ENCODE measurements at places on chromosomes 4 and X.

DNA sequence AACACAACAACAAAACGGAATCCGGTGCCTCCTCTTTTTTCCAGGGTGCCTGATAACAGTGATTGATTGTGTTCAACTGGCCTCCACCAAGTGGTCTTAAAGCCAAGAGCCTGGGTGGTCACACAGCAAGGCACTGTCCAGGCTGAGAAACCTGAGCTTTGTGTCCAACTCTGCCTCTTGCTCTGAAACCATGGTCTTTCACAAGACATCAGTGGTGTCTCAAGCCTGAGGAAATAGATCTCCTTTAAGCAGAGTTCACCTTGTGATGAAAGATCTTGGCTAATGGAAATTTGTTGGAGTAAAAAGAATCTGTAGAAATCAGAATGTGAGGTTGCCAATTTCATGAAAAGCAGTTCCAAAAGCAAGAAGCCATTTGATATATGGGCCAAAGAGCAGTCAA is 47.3 kb upstream of the ACSL1 start:
- no peak for DNase-seq

DNA sequence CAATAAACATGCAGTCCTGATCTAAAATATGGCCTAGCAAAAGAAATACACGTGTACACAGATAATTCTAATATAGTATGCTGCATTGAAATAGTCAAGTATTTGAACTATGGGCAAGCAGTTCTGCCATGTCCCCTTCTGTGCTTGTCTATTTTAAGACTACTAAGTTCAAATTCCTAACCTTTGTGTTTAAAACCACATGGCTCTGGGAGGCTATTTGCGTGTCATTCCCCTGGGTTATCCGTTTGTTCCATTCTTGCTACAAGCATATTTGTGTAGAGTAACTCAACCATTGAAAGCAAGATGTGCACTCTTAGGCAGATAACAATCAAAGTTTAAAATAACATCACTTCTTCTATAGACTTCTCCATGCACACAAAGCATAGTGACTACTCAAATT is 25.4 kb upstream of the TBC1D1 start:
- DNase-seq: no peak

DNA sequence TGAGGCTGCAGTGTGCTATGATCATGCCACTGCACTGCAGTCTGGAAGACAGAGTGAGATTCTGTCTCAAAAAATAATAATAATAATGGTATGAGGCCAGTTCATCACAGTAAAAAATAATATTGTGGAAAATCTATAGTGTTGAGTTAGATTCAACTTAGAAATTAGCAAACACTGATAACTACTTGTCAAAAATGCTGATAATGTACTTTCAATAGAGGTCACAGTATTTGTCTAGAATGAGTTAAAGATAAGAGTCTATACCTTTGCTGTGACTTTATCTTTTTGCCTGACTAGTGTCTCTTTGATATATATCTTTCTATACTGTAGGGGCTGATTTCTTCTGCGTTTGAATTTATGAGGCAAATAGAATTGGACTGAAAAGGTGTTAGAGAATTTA is 430.6 kb downstream of the RPA4 start:
- no peak for DNase-seq

GRCh38 chrX:86455495-86455894 is 307.2 kb downstream of the DACH2 start:
- peak; percentile 1 for DNase-seq

- DNase-seq: no peak
Measured at GRCh38 chr4:5703831-5704230, 4.5 kb downstream of the EVC2 start.

GRCh38 chr4:8073206-8073863 is 85.3 kb downstream of the ABLIM2 start:
- no peak for DNase-seq

GRCh38 chr4:55116450-55116849 is 8.9 kb downstream of the KDR start:
- DNase-seq: peak; percentile 42

DNA sequence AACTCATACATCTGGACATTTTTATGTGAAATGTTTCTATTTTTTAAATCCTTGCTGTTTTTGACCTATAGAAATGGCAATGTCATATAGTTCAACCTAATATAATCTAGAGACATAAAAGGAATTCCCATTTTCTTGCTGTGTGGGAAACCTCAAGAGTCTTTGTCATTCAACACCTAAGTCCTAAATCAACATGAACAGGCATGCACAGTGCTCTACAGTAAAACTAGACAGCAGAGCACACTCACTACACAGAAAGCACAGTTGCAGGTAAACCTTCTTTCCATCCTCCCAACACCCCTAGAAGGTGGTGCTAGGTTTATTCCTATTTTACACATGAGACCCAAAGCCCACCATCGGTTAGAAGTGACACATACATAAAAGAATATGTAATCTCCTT is 79.1 kb upstream of the C1QTNF7 start:
- no peak for DNase-seq

GRCh38 chr4:139656614-139657486 is 8.8 kb upstream of the MGST2 start:
- peak; percentile 90 for DNase-seq

DNA sequence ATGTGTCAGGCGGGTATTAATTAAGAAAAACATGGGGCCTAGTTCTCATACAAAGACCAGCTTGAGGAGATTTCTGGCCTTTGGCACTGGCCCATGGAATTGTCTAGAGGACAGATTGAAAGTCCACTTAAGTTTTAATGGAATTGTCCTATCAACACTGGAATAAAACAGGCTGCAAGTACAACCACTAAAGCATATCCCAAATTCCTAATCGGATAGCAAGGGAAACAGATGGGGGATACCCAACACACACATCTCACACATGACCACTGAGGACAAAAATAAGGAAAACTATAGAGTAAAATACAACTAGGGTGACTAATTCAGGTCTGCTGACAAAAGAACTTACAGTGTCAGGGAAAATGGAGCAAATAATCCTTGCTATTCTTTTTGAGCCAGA is 167.8 kb downstream of the GASK1B start:
- DNase-seq: no peak

GRCh38 chr4:54545663-54546424 is 111.9 kb upstream of the KIT start:
- no peak for DNase-seq

DNA sequence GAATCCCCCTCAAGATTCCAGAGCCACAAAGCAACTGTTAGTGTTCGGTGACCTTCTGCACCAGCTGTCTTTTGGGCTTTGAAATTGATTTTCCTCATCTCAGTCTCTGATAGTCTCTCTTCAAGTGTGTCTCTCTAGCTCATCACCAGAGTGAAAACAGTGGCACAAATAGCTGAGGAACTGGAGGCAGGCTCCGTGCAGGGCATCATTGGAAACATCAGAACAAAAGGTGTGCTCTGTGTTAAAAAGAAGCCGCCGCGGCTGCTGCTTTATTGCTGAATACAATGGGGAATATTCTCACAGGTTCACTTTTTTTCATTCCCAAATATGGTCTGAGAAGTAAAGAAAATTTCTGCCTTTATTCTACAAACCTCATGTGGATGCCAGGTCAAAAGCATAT is 297.5 kb downstream of the DCTD start:
- peak; percentile 49 for DNase-seq

- DNase-seq: no peak
Measured at GRCh38 chrX:95949588-95949987, 735.1 kb upstream of the DIAPH2 start.

DNA sequence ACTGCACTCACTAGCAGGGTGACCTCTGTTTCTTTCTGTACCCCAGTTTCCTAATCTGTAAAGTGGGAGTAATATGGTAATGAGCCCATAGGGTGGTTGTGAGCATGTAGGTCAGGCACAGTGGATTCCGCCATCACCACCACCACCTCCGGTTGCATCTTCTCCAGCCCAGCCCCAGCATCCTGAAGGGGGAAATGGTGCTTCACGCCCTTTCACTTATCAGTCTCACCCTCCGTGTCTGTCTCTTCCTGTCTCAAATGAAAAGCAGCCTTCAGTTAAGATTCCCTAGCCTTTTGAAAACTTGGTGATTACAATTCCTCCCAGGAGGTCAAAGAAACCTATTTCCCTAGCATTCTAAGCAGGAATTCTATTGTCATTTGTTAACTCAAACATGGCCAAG is 16.9 kb upstream of the XPNPEP2 start:
- DNase-seq: no peak

DNA sequence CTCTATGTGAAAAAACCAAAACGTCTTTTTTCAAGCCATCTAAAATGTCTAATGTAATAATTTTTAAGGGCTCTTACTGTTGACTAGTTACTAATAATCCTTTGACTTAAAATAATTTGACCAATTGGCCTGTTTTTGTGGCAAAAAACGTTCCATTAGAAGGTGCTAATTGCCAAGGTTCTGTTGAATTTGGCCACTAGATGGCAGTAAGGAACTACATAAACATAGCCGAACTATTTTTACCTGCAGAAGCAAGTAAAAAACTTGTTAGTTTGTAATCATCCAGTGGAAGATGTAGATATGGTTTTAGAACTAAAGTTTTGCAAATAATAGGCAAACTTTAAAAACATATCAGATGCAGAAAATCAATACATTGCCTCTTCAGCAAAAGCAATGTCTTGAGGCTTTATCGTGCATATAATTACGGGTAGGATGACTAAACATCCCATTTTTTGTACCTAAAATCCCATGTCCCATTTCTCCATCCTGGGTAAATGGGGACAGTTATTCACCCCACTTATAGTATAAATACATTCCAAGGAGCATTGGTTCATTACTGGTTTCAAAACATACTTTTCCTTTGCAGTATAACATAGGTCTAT is 57.6 kb downstream of the PROM1 start:
- DNase-seq: peak; percentile 84

DNA sequence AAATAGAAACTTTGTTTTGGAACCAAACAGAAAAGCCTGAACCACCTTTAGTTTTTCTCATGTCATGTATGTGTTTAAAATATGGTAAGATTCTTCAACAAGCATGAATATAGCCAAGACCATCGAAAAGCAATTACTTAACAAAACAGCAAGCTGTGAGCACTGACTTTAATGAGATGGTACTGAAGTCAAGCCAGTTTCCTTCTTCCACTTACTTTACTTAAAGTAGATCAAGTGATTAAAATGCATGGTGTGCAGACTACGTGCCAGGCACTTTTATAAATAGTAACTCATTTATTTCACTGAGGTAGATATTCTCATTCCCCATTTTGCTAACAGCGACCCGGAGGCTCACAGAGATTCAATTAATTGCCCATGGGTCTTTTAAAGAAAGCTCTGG is 46.2 kb upstream of the FGFBP2 start:
- no peak for DNase-seq

DNA sequence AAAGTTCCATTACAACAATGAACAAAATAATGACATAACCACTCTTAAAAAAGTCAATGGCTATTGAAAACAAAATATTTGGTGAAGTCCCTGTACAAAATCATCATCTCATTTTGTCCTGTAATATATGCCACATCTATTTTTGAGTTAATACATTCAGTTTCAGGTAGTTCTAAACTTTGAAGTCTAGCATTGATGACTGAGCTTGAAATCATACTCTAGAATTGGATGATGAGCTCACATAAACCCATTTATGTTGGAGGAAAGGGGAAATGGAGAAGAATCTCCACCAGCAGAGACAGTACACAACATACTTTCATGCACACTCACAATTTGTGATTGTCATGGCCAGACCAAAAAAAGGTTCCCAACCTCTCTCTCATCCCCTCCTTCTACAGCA is 371.1 kb upstream of the NR3C2 start:
- DNase-seq: no peak

DNA sequence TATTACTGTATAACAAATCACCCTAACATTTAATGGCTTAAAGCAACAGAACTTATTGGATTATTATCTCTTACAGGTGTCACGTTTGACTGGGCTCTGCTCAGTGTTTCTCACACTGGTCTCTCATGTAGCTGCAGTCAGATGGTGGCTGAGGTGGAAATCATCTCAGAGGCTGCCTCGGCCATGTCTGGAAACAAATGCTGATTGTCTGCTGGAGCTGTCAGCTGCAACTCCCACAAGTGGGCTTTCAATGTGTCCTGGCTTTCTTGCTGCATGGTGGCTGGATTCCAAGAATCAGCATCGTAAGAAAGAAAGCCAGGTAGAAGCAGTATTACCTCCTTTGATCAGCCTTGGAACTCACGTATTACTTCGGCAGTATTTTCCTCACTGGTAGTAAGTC is 277.6 kb downstream of the SPANXN1 start:
- no peak for DNase-seq

DNA sequence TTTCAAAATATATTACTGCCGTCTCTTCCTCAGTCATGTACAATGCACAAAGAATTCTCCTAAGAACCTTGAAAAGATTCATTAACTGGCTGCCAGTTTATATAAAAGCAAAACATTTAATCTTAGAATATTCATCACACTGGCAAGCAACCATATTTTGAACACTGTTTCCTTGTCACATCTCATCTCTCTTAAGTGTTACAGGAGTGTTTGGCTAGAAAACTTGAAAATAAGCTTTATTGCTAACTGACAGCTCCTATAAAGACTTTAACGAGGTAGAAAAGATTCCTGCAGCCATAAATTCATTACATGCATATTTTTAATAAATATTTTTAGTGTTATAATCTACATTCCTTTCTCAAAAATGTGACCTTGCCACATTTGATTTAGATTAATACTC is 149.6 kb downstream of the AFAP1 start:
- peak; percentile 60 for DNase-seq

DNA sequence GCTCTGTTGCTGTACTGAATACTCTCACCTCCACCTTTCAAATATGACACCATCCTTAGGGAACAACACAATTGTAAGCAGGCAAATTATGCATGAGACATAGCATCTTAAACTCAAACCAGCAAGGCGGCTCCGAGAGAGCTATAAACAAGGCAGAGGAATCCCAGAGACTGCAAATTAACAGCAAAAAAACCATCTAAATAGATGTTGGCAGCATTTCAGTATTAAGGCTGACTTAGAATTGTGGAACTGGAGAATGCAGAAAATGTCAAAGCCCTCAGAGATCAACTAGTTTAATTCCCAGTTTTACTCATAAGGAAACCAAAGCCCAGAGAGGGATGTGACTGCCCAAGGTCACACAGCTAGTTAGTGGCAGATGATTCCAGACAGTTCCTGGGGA is 37.2 kb upstream of the SPANXC start:
- DNase-seq: no peak

DNA sequence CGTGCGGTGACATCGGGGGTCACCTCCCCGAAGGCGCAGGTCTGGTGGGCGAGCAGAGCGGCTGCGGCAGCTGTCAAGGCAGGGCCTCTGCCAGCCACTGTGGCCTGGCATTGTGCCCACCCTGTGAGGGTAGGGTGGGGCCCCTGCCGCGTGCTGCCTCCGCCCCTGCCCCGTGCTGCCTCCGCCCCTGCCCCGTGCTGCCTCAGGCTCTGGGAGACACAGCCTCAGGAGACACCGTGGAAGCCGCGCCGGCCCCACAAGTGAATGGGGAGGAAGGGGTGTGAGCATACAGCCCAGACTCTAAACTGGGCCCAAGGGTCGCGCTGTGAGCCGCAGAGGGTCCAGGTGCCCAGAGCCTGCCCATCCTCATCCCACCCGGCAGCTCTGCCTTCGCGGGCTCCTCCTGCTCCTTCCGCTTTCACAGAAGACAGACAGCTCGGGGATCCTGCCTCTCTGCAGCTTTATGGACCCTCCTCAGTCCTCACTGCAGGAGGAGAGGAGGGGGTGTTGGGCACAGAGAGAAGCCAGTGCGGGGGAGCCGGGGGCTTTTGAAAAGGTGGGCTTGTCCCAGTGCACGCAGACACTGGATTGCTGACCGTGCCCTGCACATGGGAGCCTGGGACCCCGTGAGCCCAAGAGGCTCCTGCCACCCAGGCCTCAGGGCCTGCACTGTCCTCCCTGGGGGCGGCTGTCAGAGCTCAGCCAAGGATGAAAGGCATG is 27.4 kb downstream of the PCGF3 start:
- no peak for DNase-seq

- DNase-seq: peak; percentile 8
Measured at GRCh38 chr4:64564126-64564525, 154.9 kb upstream of the TECRL start.

All from eye (tissue), 1 donor.